H54 (cell line): ENCODE measurements at places on chromosomes 1 and 21.

GRCh38 chr1:171912509-171913175, 71.3 kb downstream of the DNM3 start:
- no peak for DNase-seq

- DNase-seq = peak; percentile 44
These were observed 46.1 kb downstream of the MEGF6 start for GRCh38 chr1:3564921-3565831.

GRCh38 chr1:73310797-73311381, 887.1 kb downstream of the LRRIQ3 start:
- DNase-seq = no peak

DNA sequence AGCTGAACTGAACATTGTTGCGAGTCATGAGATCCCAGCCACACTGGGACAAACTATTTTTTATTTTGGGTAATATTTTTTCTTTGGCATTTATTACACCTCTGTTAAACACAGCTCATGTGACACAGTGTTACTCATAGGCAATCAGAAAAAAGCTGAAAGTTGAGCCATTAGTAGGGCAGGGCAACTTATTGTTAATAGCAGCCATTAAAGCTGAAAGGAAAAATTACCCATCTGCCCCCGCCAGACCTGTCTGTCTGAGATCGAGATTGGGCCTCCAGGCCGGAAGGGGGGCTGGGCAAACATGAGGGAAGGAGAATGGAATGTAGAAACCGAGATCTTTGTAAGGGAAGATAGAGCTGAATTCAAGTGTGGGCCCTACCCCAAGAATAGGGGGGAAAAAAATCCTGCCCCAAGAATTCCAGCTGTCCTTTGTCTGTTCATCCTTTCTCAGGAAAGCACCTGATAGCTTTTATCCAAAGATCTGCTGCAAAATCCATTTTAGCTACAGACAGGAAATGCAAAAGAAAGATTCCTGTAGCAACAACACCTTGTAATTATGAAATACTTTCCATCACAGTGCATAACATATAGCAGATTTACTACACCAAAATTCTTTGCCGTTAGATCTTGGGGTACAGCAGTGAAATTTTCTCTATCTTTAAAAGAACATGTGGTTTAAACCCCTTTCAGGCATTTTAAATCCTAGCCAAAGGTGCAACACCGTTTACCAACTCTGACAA, 212.8 kb downstream of the PBX1 start:
- DNase-seq = peak; percentile 19

GRCh38 chr1:67100833-67101232, 33.9 kb downstream of the C1orf141 start:
- no peak for DNase-seq

GRCh38 chr1:228851193-228851592, 115.9 kb downstream of the RHOU start:
- no peak for DNase-seq

- no peak for DNase-seq
These were observed 42.8 kb upstream of the ENAH start for GRCh38 chr1:225695578-225696337.

GRCh38 chr21:36730291-36731281, 31.7 kb downstream of the SIM2 start:
- no peak for DNase-seq

DNA sequence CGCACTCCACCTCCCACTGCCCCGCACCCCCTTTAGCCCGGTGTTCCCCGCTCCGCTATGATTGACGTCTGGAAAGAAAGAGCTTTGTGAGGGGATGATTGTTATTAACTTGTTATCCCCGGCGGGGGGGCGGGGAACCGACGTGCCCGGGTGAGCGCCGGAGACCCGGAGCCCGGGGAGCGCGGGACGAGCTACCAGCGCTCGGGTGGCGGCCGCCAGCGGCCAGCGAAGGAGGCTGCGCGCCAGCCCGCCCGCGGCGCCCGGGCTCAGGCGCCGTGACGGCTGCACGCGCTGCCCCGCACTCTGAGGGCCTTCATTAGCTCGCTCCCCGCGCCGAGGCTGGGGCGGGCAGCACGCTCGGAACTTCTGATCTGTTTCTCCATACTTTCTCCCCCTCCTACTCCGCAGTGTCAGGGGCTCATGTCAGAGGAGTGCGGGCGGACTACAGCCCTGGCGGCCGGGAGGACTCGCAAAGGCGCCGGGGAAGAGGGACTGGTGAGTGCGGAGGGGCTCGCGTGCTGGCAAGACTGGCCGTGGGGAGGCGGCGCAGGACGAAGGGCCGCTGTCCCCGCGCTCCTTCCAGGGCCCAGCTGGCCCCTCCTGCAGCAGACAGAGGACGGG, 2.1 kb downstream of the LHX8 start:
- no peak for DNase-seq

- DNase-seq = peak; percentile 56
These were observed at the start of gene DIPK1A for GRCh38 chr1:92961131-92961895. Gene DIPK1A, minus strand, starts transcription at chr1:92961462. Its CDS starts 33 bp downstream, at chr1:92961429.

DNA sequence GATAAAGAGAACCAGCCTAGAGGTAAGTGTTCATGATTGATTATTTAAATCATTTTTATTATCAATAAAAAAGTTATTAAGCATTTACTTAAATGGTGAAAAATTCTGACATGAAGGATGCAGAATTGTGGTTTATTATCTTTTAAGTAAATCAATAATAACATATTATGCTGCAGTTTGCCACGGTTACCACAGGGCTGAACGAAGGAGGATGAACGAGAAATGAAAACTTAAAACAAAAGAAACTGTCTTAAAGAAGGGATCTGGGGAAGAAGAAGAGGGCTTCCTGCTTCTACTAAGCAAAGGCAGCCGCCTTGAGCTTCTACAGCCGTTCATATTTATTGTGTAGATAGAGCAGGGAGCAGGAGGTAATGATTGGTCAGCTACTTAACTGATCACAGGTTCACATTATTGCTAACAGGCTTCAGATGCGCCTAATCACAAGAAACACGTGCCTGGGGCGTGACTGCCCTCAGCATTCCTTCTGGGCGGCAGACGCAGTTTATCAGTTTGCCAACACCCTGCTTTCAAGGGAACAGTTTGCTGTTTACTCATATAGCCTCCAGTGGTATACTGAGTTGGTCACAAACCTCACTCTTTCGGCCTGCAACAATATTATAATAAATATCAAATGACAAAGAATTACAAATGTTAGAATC, 5.8 kb upstream of the FNBP1L start:
- DNase-seq = no peak

GRCh38 chr1:34842952-34843371, 16.6 kb downstream of the SMIM12 start:
- no peak for DNase-seq

DNA sequence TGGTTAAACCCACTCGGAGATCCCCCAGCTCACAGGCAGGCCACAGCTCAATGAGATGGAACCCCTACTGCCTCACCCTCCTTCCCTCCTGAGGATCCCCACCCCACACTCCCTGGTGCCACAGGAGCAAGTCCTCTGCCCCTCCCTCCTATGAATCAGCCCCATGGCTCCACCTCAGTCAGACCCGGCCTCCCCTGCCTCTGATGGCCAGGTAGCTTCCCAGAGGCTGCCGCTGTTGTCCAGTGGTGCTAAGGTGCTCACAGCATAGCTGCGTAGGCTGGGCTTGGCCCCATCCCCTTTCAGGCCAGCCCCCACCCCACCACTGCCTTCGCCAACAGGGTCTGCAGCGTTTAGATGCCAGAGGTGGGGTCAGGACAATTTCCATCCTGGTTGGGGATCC, 98.5 kb upstream of the IGSF21 start:
- no peak for DNase-seq

DNA sequence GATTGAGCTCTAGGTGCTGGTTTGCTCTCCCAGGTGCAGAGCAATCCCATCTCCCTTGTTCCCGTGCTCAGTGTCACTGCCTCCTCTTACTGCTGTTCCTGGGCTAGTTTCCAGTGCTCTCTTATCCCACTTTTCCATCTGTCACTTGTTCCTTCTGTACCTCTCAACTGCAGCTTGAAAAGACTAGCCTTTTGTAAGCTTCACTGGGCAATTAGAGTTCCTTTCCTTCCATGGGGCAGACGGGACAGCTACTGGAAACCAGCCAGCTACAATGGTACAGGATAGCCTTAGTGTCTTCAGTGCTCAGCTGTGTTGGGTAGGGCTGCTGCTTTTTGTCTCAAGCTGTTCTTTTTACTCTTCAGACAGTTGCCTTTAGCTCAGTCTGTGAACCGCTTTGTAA, 31.6 kb downstream of the AGT start:
- no peak for DNase-seq

- no peak for DNase-seq
These were observed 1.0 kb downstream of the TMEM61 start for GRCh38 chr1:54981466-54981865.

DNA sequence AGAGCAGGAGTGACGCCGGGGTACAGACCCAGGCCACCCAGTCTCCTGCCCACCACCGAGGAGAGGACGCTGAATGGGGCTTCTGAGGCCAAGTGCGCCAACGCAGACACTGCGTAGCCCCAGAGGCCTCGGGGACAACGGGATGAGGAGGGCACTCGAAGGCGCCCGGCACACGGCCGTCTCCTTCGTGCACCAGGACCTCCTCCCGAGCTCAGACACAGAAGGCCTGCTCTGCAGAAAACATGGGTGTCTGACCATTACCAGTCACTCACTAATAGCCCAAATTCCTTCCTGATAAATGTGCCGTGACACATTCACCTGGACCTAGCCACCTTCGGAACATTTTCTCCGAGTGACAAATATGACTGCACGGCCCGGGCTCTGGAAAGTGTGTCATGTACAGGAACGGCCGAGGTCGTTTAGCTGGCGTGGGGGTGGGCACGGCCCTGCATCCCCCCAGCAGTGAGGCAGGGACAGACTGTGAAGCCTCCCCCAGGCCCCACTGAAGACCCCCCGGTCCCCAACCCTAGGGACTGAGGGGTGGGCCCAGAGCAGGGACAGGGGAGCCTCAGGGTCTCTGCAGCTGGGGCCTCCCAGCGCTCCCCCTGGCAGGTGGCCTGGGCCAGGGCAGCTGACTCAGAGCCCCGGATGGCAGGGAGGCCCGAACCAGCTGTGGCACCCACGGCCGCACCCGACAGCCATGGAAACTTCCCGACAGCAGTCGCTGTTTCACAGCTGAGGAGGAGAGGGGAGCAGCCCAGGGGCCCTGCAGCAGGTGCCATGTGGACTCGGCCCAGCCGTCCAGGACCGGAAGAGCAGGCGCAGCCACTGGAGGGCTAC, 16.7 kb upstream of the COL6A2 start:
- no peak for DNase-seq

DNA sequence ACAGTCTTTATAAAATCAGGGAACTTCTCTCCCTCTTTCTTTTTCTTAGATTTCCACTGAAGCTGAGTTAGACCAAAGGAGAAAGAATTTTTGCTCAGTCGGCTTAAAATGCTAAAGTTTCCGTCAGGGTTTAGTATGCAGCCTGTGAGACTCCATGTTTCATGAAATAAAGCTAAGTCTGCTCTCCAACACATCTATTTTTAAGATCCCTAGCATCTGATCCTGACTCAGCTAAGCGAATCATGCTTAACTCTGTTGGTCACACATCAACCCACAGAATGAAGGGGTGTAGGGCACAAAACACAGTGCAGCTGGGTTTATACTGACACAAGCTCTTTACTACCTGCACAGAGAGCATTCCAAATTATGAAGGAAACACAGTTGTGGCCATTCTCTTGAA, 102.4 kb upstream of the ZNF281 start:
- DNase-seq = peak; percentile 58

- no peak for DNase-seq
These were observed 41.5 kb downstream of the GBP6 start for GRCh38 chr1:89405275-89405929.
